ENCODE measurements at places on chromosomes 3 and 15.

- DNase-seq = no peak
Measured at GRCh38 chr3:9786209-9786739, 6.0 kb downstream of the TADA3 start.

DNA sequence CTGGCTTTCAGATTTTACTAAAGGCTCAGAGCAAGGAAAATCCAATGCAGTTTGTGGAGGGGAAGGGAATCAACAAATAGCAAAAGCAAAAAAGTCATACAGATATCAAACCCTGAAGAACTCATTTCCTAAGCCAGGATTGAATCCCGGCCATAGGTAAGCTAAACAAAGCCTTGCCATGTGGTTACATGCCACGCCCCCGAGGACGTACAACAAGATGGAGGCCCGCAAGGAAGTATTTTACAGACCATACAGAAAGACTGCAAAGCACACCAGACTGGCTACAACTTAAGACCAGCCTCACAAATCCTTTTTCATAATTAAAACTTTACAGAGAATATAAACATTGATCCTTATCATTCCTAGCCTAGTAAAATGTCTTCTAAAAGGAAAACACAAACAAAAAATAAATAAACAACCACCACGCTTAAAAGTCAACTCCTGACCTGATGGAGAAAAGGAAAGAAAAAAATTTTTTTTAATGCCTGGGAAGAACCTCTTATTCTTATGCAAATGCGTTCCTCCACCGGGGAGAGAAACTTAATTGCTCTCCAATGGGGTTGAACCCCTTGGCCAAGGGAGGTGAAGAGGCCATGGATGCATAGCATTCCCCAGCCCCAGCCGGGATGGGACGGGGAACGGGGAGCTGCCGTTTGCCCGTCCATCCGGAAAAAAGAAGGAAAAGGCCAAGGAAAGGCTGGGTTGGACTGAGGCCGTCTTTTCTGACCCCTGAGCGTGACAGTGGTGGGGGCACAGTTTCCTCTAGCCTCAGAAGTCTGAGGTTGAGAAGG, 39.3 kb downstream of the IL1RAP start:
- DNase-seq = no peak

GRCh38 chr3:126153695-126154360, 26.6 kb downstream of the ALDH1L1 start:
- no peak for DNase-seq

GRCh38 chr15:100740138-100740537, 137.7 kb downstream of the ASB7 start:
- DNase-seq = no peak

- DNase-seq = no peak
Measured at GRCh38 chr3:31772758-31773473, 208.1 kb downstream of the OSBPL10 start.

GRCh38 chr3:46350262-46350565, 3.7 kb upstream of the CCR2 start:
- no peak for DNase-seq

DNA sequence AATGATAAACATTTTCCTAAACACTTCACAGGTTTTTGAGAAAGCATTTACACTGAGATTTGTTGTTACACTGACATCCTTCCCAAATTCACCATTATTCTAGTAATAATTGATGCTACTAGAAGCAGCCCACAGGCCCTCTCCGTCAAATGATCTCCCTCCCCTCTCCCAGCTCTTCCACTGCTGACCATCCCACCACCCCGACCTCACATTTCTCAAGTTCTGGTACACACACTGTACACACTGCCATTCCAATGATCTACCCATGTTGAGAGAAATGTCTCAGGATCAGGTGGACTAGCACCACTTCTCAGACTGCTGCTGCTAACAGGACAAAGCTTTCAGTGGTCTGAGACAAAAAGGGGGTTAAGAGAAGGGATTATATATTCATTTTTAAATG, 3.5 kb downstream of the TBC1D5 start:
- no peak for DNase-seq

- no peak for DNase-seq
Measured at GRCh38 chr3:102866845-102867244, 432.0 kb downstream of the ZPLD1 start.

- no peak for DNase-seq
Measured at GRCh38 chr3:58333206-58334012, 717 bp downstream of the PXK start.

DNA sequence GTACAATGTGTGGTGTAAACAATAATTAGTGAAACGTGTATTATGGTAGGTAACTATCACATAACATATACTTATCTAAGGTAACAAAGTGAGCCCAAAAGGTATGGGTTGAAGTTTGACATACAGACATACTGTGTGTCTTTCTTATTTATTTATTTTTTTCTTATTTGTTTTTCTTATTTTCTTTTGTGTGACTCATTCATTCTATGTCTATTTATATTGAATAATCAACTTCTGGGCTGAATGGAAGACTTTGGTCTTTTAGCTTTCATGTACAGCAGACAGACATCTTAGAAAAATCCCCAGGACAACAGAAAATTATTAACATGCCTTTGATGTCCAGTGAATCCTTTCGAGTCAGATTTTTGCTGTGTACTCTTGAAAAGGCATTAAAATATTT, 200.3 kb upstream of the SLC2A2 start:
- no peak for DNase-seq

DNA sequence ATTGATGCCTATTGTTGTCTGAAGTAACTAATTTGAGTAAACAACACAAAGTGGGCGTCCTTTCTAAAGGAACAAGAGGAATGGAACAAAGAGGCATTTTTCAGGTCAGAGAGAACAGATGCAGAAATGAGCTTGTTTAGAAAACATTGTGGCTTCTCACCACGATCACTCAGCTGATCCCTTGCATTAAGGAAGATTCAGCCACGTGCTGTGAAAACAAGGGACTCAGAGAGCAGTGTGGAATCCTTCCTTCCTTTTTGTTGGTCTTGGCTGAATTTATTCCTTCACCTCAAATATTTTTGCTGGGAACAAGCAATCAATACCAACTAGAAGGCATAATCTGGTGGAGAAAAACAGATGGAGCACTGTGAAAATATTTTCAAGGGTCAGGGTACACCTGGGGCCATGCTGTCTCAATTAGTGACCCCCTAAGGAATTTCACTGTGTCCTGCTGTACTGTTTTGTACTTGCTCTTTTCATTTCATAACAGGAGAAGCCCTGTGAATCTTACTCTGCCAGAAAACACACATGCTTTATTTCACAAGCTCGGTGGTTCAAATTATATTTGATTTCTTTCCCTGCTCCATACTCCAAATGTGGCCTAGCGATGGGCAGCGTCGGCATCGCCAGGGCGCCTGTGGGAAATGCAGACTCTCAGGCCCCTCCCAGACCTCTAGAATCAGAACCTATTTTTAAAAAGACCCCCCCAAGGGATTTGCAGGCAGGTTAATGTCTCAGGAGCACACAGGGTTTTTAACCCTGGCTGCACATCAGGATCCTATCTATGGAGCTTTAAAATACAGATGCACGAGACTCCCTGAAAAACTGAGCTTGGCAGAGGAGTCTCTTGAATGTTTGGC, 11.6 kb upstream of the SLC6A20 start:
- no peak for DNase-seq

DNA sequence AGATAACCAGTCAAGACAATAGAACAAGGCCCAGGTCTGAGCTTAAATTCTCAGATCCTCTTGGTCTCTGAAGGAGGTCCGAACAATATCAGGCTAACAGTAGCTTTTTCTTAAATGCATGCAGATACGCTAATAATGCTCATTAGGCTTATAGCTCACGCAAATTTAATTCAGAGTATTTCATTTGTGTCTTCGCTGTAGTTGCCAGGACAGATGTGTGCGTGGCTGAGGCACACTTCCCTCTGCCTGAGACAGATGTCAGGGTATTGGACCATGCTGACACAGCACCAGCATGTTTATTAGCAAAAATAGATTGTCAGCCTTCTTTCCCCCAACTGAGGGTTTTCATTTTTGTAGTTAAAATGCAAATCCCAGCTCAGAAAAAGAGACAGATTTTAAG, 102.9 kb upstream of the BFSP2 start:
- DNase-seq = no peak

DNA sequence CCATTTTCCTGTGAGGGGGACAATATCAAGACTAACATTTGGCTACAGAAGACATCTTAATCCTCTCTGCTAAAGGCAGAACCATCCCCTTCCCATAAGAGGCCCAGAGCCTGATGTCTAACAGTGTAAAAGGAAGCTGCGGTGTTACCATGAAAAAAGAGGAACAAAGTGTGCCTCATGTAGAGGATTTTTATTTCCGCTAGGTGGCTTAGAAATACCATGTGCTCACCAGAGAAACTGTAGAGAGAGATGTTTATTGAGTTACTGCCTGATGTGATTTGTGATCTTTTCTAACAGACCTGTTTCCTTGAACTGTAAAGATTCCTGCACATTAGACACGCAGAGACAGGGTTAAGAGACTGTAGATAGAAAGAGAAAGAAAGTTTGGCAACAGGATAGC, 22.0 kb downstream of the OR5H15 start:
- DNase-seq = no peak

DNA sequence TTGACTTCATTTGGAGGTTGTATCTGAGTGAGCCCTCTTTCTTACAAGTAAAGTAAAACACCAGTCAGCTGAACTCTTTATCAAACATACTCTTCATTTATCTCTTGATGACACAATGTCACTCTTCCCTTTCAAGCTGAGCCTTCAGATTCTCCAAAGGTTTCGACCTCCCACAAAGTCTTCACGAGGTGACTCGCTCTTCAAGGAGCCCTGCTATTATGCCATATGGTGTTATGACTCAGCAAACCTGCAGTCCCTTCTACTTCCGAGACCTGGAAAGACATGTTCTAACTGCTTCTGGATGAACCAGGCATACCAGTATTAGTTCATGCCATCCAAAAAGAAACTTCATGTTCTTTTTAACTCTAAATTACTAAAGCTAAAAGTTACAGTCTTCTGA, 23.1 kb downstream of the AADAC start:
- no peak for DNase-seq
